ENCODE measurements at places on chromosomes 1 and 21.

GRCh38 chr1:183137782-183138181 lies 48.3 kb upstream of the LAMC2 start:
- DNase-seq, result no peak

GRCh38 chr1:172883844-172884243 lies 166.9 kb downstream of the TNFSF18 start:
- DNase-seq, result no peak

DNA sequence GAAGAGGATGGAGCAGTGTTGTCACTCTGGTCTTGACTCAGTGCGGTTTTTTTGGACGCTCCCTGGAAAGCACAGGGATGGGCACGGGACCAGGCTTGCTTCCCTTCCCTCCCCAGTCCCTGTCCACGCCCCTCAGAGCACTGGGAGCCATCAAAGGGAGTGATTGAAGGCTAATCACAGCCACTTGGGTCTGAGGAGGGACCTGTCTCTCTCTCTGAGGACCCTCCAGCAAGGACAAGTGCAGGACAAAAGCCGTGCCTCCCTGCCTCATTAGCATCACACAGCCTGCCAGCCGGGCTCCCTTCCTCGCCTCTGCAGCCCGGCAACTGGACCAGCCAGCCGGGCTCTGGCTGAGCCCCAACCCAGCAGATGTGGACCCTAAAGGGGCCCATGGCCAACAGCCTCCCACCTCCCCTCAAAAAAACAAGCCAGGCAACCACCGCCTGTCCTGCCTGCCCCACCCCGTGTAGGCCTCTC lies 18.6 kb upstream of the PDZK1IP1 start:
- no peak for DNase-seq

GRCh38 chr1:210089855-210090254 lies 142.7 kb upstream of the SERTAD4 start:
- DNase-seq, result no peak

- DNase-seq, result no peak
These were observed 129.5 kb upstream of the KIAA0040 start for GRCh38 chr1:175322109-175322508.

DNA sequence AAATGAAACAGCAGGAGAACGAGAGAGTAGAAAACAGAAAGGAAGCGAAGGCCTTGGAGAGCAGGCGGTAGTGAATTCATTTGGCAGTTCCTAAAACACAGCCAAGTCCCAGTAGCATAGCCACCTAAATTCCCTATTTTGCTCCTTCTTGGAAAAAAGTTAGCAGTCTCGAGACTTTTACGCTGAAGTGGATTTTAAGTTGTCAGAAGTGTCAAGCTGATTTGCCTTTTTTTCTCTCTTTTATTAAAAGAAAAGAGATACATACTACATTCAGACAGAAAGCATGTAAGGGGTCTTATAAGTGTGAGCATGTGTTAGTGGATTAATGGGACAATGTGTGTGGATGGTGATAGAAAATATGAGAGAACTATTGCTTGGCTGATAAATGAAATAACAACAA lies 19.2 kb downstream of the NFIA start:
- DNase-seq, result no peak

- no peak for DNase-seq
These were observed 129.6 kb downstream of the SYT2 start for GRCh38 chr1:202580619-202581018.

DNA sequence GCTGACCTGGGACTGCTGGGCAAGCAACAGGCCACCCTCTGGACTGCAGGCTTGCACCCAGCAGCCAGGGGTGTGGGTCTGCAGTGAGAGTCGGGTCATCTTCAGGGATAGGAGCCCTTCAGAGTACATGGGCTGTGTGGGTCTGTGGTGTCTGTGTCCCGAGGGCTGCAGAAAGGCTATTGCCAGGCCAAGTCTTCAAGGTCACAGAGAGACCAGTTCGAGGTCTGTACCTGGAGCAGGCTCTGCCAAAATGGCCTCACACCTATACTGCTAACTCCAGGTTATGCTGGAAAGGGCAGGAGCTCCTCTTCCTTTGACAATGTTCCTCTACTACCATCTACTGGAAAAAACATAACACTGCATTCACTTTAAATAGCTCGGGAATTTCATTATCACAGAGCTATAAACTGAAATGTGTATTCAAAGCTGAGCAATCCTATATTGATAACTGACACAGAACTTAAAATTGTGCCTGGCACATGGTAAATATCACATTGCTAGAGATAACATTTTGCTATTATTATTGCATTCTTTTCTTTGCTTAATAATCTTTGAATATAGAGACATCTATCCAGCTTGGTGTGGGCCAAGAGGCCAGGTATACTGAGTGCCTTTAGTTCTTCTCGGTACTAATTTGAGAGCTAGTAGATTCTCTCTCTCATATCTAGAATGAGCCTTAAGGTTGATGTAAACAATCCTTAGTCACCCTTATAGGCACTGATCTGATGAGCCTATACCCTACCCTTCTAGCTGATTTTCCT lies 6.9 kb upstream of the DNAH14 start:
- no peak for DNase-seq

DNA sequence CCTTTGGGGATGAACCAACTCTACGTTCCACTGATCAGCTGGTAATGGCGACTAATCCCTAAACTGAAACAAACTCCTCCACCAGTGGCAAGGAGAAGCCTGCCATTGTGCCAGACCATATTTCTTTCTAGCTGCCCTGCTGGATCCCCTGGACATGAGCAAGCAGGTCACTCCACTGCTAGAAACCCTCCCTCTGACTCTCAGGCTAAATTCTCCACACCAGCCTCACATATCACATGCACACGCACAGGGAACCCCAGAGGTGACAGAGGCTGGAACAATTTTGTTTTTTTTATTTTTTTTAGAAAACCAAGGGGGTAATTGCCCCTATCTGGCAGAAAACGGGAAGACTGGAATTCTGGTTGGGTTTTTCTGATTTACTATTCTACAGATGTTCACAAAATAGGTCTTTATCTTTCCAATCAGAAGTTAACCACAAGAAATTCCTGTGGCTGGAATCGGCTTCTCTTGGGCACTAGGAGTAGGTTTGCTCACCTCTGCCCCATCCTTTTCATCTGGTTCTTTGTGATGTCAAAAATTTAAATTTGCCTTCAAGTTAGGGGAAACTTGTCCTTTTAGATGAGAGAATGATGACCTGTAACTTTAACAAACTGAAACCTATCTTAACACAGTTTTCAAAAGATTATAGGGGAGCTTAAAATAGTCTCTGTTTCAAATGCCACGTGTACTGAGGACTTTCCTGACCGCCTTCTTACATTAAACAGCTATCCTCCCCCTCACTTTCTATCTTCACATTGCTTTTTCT lies 258.1 kb downstream of the SDCCAG8 start:
- no peak for DNase-seq

DNA sequence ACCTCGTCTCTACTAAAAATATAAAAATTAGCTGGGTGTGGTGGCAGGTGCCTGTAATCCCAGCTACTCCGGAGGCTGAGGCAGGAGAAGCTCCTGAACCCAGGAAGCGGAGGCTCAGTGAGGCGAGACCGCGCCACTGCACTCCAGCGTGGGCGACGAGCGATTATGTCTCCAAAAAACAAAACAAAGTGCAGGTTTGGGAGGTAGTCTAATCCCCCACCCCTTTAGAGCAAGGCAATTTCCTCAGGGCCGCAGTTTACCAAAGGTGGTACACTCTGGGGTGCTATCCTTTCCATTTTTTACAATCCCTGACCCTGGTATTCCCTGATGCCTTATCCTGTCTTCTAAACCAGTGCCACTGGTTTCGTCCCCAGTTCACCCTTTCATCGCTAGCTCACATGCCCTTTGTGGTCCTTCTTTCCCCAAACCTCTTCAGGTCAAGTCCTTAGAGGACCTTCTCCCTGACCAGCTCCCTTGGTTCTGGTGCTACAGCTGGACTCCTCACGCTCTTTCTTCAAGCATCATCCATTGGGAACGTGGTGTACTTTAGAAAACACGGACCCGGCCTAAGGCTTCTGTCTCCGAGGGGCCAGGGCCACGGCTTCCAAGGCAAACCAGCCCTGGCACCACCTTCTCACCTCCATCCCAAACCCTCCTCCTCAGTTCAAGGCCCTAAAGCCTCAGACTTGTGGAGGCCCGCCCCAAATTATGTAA lies 873 bp downstream of the IFT25 start:
- no peak for DNase-seq

- no peak for DNase-seq
These were observed 83.5 kb upstream of the HIVEP3 start for GRCh38 chr1:42002220-42002619.

DNA sequence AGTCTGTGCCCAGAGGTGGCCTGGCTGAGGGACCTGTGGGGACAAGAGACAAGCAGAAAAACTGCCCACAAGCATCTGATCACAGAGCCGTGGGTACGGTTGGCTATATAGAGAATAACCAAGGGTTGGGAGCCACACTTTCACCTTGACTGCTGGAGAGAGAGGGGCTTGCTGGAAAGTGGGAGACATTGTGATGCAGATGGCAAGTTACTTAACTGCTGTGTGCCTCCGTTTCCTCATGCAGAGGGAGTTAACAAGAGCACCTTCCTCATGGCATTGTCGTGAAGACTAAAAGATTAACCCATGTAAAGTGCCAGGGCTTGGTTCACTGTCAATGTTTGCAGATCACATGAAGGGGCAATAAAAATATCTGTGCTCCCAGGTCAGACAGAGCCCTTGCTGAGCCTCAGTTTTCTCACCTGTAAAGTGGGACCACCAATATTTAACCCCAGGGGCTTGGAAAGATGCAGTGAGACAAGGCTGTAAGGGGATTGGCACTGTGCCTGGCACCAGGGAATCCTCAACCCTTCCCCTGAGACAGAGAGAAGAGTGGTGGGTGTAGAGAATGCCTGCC lies 52.8 kb downstream of the SDC3 start:
- no peak for DNase-seq

GRCh38 chr1:92274939-92275338 lies 23.8 kb downstream of the GLMN start:
- no peak for DNase-seq

DNA sequence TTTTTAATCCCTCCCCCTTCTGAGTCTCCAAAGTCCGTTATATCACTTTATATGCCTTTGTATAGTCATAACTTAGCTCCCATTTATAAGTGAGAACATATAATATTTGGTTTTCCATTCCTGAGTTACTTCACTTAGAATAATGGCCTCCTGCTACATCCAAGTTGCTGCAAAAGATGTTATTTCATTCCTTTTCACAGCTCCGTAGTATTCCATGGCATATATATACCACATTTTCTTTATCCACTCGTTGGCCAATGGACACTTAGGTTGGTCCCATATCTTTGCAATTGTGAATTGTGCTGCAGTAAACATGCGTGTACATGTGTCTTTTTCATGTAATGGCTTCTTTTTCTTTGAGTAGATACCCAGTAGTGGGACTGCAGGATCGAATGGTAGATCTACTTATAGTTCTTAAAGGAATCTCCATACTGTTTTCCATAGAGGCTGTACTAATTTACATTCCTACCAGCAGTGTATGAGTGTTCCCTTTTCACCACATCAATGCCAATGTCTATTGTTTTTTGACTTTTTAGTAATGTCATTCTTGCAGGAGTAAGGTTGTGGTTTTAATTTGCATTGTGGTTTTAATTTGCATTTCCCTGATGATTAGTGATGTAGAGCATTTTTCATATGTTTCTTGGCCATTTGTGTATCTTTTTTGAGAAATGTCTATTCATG lies 12.3 kb downstream of the MAN1C1 start:
- no peak for DNase-seq

DNA sequence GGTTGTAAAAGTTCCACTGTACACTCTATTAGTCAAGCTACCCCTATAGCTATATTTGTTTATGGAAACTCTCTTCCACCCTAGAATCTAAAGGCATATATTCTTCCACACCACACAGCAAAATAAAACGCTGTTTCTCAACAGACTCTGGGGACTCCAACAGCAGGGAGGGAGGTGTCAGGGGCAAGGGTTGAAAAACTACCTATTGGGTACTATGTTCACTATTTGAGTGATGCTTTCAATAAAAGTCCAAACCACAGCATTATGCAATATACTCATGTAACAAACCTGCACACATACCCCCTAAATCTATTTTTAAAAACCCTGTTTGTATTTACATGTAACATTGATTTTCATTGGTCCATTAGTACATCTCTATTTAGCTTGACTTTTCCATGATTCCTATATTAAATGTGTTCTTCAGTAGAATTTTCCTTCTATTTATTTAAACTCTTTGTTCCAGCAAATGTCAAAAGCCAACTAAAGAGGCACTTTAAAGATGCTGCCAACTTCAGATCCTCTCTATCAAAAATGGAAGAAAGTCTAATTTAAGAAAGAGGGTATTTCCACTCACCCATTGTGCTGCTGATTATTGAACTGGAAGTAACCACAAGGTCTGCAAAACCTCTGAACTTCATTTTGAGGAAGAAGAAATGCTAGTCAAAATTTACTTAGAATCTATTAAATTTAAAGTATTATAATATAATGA lies 26.2 kb downstream of the RGS7 start:
- DNase-seq, result no peak

DNA sequence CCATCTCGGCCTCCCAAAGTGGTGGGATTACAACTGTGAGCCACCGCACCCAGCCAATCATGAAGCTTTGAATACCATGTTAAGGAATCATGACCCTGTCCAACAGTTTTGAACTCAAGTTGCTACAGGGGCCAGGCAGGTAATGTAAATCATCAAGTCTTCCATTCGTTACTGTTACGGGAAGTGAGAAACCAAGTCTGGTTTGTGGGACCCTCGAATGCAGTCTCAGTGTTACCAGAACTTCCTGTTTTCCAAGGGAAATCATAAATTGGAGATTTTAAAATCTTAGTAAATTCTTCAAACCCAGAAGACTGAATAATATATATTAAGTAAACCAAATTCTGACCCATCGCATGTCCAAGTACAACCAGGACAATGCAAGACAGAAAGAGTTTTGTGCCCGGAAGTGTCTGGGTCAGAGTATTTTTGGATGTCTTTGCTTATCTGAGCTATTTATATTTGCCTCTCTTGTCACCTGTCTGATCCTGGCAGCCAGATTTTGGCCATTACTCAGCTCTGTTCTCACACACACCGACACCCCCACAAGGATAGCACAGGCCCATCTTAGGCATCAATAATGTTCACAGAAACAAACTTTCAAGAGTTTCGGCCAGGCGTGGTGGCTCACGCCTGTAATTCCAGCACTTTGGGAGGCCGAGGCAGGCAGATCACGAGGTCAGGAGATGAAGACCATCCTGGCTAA lies 8.8 kb downstream of the ATP5IF1 start:
- DNase-seq, result no peak

GRCh38 chr1:156641761-156642264 lies at the start of gene BCAN:
Gene BCAN (plus strand): TSS chr1:156642117. CDS start chr1:156646055, 3,938 bp downstream.
- no peak for DNase-seq

GRCh38 chr1:89274411-89274857 lies 1.8 kb upstream of the GBP5 start:
- no peak for DNase-seq

GRCh38 chr1:43331688-43332087 lies 5.9 kb upstream of the MPL start:
- DNase-seq, result no peak

- DNase-seq, result no peak
These were observed 78.0 kb downstream of the STUM start for GRCh38 chr1:226626577-226626956.

Measured in NCI-H1436 treated with DMSO at 0.1 percent for 48 hours (cell line).